ENCODE measurements at places on chromosomes 13 and 19. TPM values are rescaled to one million over a fixed set of nuclear protein-coding genes. Genes with fewer than 3 reads are reported as not detected.

Gene CABP5
- total RNA-seq = not detected

Gene TSHZ3
- 9.4 TPM for total RNA-seq

Gene FAM216B
- total RNA-seq = under 0.01 TPM

Gene OLFM4
- total RNA-seq = 0.29 TPM

Gene KLK14
- not detected for total RNA-seq

Gene GJB2
- 0.29 TPM for total RNA-seq

Gene PSG5
- 1.4 TPM for total RNA-seq

Gene CFAP97D2
- not detected for total RNA-seq

GRCh38 chr19:39833160-39833463 is 850 bp downstream of the DYRK1B start:
- DNase-seq = no peak

- no peak for DNase-seq
These were observed 395.2 kb downstream of the MYO16 start for GRCh38 chr13:109024611-109025010.

DNA sequence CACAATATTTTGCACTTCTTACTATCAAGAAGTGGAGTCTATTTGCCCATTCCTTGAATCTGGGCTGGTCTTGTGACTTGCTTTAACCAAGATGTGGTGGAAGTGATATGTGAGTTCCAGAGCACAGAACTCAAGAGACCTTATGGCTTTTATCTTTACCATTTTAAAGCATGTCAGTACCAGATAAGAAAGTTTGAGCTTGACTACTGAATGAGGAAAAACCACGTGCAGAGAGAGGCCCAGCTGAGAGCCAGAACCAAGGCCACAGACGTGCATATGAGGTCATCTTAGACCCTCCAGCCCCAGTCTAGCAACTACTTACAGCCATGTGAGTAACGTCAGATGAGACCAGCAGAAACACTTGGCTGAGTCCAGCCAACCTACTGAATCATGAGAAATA is 6.3 kb upstream of the CDK8 start:
- no peak for DNase-seq

DNA sequence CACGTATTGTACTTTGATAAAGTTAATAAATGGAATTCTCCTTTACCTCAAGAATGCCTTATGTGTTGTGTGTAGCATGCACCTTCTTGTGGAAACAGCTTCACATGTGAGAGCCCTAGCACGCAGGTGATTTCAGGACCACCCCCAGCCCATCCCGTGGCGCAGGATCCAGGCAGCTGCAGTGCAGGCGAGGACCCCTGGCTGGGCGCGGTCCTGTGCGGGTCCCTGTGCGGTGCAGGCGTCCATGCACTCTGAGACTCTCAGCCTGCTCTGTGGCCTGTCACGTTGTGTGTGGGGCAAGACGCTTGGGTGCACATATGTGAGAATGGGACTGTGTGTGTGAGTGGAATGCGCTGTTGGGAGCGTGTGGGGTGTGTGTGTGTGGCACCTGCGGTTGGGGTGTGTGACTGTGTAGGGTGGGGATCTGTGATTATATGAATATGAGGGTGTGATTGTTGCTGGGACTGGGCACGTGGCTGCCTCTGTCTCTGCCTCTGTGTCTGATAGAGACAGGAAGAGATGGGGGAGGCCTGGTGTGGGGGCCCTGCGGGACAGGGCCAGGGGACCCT is 30.8 kb downstream of the WTIP start:
- no peak for DNase-seq

- DNase-seq = peak; percentile 26
These were observed 64.9 kb downstream of the CRYL1 start for GRCh38 chr13:20460761-20461160.

DNA sequence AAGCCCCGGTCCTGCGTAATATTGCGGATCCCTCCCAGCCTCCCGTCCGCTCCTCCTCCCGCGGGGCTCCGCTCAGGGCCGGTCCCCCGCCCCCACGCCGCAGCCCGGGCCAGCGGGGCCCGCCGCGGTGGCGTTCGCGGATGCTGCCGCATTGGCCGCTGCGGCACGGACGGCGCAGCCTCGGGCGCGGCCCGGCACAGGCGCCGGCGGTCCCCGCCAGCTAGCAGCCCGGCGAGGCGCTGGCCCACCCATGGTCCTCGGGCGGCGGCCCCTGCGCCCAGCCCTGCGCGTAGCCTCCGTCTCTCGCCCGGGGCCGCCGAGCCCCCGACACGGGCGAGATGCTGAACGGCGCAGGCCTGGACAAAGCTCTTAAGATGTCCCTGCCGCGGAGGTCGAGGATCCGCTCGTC is at the start of gene ATP8A2:
Gene ATP8A2 (plus strand): TSS at position 100 of the 409 bp plus-strand sequence. CDS start 239 bp downstream, at position 339.
- DNase-seq = peak; percentile 70

DNA sequence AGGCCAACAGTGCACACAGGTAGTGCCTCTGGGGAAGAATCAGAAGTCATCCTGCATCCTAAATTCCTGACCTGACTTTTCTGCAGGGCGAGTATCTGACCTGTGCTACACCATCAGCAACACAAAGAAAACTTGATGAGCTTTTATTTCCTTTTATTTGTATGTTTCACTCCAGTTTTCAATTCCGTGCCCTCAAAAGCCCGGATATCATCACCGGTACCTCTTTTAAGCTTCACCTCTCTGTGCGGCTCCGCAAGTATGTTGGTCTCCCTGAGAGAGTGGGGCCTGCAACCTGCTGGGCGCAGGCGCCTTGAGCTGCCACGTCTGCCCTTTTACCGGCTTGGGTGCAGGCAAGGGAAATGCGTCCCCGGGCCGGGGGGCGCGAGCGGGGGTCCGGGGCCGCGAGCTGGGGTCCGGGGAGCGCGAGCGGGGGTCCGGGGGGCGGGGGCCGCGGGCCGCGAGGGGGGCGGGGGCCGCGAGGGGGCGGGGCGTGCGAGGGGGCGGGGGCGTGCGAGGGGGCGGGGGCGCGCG is 4.3 kb upstream of the DUXA start:
- peak; percentile 93 for DNase-seq

GRCh38 chr19:34018546-34018945 is 153.8 kb upstream of the LSM14A start:
- no peak for DNase-seq

GRCh38 chr13:40553356-40553755 is 113.1 kb downstream of the FOXO1 start:
- DNase-seq = no peak

DNA sequence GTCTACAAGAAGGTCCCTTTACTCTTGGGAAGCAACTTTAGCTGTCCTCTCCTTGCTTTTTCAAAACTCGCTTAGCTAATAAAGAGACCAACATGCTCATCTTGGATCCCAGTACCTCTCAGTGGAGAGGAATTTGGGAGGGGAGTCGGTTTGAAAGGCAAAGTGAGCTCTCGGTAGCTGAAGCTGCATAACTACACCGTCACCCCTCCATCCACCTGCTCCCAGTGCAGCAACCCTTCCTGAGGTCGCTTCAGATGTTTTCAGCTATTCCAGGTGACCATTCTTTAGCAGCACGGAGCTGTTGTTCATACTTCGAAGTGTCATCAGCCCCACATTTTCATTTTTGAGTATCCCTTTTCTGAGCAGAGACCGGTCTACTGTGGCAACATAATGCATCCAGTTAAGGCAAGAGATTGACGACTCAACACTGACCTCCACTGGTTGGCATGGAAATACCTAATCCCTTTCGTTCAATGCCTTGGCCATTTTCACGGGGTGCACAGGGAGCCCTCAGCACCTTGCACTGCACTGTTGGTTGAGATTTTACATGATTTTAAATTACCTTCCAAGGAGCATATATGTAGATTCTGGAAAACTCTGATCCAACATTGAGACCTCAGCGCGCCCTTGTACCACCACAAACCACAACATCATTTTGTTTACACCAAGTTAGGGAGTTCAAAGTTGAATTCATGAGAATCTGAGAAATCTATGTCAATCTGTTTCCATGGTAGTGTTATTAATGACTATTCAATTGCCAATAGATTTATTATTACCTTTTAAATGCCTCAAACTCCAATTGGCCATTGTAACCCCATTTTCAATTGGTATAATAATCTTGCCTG is 42.2 kb downstream of the DLEU7 start:
- DNase-seq = peak; percentile 77
